ENCODE measurements at places on chromosomes 3 and 15. TPM values are rescaled to one million over a fixed set of nuclear protein-coding genes. Genes with fewer than 3 reads are reported as not detected.
A peak's percentile ranks its signal among the peaks of the same experiment; 100 is the strongest.

Gene CLDN16
- total RNA-seq = not detected

Gene KLHL6
- 62.8 TPM for total RNA-seq

Gene MITF
- total RNA-seq = 0.63 TPM

Gene TFG
- total RNA-seq = 61.4 TPM

Gene DGKG
- 0.71 TPM for total RNA-seq

DNA sequence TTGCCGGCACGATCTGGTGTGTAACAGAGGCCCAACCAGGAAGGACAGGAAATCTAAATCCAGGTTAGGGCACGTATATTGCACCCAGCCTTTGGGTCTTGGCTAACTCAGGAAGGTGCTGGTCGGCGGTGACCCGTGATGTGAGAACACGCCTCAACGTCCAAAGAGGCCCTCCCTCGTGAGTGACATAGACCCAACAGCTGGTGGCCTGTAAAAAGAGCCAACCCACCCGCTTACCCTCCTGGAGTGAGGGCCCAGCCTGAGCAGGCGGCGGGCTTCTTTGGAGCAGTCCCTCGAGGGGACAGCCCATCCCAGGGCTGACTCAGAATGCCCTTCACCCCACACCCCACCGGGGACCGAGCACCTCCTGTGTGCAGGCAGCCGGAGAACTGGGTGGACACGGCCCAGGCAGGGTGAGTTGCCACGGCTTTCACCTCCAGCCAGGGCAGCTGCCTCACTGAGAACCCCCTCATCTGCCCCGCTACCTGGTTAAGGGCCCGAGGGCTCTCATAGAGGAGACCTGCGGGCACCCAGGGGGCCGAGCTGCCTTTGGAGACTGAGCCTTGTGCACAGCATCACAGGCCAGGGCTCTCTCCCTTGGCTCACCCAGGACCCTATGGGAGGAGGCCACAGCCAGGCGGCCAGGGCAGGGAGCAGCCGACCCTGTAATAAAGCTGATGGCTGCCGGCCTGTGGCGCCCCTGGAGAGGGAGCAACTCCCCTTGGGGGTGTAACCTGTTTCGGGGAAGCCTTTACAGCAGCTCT, 41.8 kb downstream of the ZNF710 start:
- no peak for DNase-seq

DNA sequence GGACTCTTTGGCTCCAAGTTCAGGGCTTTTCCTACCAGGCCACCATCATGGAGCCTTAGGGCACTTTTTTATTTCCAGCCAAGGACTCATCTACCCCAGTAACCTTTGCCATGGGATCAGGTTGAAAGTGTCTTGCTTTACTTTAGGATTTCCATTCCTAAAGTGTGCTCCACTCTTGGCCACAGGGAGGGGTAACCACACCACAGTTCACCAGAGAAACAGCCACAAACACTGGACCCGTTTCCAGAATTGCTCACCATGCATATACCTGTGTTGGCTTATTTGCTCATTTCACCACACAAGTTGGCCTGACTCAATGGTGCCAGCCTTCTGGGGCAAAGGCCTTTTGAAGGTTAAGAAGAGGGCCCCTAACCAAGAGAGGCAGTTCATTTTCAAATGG, 70.6 kb upstream of the RAD18 start:
- DNase-seq = peak; percentile 12

GRCh38 chr3:149087208-149087607, 875 bp upstream of the HLTF start:
- DNase-seq = no peak

DNA sequence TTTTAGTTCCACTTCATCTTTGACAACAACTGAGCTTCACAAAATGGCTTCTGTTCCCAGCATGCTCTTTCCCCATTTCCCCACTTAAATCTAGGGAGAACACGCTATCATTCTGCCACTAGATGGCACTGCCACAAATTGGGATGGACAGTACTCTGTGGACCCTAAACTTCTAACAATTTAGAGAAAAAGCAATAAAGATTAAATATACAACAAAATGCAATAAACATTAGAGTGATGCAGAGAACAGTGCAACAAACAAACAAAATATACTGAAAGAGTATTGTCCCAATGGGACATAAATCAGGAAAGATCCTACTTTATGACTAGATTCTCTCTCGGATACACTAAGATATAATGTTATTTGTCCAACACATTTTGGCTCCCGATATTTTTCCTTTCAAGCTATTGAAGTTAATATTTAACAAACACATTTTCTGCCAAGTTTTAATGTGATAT, 169.7 kb upstream of the TMCO5A start:
- DNase-seq = peak; percentile 48

DNA sequence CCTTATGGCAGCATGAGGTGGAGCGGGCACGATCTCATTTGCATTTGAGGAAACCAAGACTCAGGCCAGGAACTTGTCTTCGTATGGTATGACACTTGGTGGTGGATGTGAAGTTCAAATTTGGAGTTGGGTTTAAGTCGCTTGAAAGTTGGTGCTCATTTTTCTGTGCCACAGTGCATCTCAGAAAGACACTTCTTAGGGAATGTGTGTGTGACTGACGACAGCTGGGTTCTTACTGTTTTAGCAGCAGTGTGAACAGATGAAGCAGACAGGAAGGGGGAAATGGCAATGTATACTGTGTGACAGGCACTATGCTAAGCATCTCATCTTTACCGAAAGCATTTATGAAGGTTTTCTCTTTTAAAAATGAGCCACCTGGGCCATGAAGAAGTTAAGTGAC, 75.4 kb downstream of the SEC22A start:
- DNase-seq = no peak

DNA sequence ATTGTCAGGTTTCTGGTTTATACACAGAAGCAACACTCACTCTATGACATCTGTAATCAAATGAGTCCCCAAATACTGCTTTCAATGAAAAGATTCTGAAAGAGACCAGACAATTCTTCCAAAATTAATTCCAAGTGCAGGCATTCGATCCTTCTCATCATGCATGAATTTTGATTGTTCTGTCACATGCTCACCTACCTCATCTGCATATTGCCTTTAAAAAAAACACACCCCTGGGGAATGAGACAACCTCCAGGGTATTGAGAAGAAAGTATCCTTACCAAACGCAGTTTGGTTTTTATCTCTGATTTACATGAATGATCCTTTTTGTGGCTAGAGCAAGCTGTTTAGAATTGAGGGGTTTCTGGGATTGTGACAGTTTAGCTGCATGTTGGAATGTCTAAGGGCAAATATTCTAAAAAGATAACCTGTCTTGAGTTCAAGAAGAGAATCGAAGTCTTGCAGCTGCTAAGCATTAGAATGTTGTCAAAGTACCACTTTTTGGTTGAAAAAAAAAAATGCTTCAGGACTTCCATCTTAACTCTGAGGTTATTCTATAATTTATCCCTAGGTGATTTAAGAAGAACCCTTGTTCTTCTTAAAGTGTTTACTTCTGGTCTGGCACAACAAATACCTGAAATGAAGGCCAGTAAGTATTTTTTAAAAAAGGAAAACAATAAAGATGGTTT, 653.1 kb downstream of the RBMS3 start:
- DNase-seq = no peak

DNA sequence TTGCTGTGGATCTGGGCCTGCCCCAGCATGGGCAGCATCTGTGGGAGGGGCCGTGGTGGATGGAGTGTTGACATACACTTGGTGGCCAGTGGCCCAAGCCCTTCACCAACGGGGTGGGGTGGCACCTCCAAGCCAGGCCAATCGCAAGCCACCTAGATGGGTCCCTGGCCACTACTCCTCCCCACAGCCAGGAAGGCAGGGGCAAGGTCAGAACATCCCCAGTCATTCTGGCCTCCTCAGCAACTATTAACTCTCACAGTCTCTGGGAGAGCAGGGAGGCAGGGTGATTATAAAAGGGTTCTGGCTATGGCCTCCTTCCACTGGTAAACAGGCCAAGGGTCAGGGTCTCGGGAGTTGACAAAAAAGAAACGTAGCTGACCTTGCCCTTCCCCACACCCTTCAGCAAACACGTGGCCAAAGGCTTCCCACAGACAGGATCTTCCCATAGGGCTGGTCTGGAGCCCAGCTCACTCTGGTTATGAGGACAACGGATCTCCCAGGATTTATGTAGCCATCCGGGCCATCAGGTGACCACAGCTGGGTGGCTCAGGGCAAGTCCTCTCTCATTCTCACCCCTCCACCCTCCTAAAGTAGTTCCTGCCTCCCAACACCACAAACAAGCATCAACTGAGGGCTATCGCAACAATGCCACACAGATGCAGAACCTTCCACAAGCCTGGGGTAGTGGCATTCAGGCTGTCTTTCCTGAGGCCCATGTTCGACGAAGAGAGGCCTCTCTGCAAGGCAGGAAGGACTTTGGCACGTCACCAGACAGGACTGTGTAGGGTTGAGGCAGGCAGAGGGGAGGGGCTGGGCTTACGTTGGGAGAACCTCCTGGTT, 18.9 kb downstream of the TLE3 start:
- DNase-seq = no peak

DNA sequence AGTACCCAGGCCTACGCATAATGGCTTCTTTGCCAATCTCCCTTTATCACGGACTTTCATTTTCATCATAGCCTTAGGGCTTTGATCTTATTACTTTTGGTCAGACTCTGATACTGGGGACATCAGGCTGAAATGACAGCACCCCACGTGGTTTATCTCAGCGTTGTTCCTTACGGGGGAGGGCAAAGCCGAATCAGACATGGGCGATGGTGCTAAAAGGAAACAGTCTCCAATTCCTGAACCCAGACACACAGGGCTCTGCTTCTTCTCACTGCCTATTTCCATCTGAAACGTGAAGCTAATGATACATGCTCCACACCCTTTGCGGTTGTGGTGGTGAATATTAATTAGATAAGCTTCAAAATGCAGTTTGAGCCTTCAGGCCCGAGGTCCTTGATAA, 59.4 kb upstream of the CD47 start:
- no peak for DNase-seq

DNA sequence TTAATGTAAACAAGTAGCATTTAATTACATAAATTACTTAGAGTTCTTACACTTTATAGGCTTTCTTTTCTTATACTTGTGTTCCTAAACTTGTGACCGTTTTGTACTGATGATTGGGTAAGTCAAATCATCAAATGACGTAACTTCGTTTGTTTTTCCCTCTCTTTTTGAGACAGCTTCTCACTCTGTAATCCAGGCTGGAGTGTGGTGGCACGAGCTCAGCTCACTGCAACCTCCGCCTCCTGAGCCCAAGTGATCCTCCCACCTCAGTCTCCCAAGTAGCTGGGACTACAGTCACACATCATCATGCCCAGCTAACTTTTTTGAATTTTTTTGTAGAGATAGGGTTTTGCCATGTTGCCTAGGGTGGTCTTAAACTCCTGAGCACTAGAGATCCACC, 226.0 kb downstream of the TCF12 start:
- no peak for DNase-seq

DNA sequence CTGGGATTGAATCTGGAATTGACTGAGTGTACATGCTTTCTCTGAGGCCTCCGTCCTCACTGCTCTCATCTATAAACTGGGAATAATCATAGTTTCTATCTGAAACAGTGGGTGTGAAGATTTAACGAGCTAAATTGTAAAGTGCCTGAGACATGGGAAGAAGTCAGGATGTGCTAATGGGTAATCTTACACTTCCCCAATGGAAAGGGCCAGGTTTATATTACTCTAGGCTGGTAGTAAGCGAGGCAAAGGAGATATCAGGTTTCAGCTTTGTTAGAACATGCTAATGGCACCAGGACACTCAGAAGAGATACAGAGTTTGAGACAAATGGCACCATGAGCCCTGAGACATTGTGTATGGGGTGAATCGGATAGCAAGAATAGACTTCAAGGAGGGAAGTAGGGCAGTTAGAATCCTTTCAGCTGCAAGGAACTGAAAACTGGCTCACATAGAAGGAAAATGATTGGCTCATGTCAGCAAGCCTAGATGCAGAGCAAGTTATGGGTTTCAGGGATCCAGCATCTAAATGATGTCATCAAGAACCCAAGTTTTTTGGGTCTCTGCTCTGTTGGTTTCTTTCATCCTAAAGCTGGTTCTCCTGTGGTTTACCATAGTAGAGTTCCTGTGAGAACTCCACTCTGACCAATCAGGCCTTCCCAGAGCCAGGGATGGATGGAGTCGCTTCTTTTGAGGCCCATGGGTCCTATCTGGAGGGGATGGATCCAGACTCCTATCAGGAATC, 21.8 kb downstream of the FLNB start:
- DNase-seq = no peak

- no peak for DNase-seq
These were observed 9.8 kb downstream of the SYNM start for GRCh38 chr15:99114511-99115299.

DNA sequence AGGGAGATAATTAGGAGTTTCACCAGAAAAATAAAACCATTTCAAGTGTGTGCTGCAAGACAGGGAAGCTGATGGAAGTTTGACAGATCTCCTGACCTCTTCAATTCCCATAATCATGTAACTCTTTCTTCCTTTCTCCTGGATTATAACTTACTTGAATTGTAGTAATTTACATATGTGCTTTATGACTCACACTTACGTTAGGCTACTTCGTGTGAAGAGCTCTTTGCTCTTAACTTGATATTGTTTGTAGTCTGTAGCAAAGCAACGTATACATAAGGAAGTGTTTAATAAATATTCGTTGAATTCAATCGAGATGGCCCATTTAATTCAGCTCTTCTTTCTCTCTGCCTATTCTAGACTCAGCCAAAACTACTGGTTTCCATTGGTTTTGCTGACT, 23.5 kb downstream of the ROBO2 start:
- no peak for DNase-seq

DNA sequence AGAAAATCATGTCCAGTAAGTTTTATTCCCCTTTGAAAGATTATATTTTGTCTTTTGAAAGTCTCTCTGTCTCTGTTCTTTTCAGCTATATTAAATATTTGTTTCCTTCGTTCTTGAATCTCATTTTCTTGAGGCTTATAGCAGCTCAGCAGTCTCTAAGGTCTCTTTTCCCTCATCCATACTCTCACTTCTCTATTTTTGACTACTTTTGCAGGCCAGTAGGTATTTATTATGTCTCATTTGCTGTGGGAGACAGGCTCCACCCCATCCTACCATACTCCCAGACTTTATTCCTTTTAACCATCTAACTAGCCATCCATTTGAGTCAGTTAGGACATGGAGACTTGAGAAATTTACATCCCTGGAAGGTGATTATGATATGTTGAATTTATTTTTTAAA, 71.0 kb downstream of the FILIP1L start:
- DNase-seq = no peak

GRCh38 chr15:32842081-32842480, 124.3 kb downstream of the GREM1 start:
- DNase-seq = no peak

DNA sequence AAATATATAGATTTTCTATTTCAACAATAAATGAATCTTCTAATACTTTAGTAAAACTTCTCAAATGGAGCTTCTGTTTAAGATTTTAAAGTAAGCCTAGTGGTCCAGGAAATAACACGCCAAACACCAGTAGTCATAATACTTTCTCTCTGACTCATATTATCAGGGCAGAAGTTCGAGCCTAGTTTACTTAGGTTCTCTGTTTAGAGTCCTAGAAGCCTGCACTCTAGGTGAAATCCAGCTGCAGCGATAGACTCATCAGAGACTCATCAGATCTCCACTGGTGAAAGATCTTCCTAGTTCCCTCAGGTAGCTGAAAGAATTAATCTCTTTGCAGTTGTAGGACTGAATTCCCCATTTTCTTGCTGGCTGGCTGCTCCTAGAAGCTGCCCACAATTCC, 552.5 kb upstream of the ROBO2 start:
- no peak for DNase-seq

GRCh38 chr3:9862391-9863057, 17.5 kb downstream of the CIDEC start:
- DNase-seq = peak; percentile 55
